ENCODE measurements at places on chromosomes 1 and 21.

DNA sequence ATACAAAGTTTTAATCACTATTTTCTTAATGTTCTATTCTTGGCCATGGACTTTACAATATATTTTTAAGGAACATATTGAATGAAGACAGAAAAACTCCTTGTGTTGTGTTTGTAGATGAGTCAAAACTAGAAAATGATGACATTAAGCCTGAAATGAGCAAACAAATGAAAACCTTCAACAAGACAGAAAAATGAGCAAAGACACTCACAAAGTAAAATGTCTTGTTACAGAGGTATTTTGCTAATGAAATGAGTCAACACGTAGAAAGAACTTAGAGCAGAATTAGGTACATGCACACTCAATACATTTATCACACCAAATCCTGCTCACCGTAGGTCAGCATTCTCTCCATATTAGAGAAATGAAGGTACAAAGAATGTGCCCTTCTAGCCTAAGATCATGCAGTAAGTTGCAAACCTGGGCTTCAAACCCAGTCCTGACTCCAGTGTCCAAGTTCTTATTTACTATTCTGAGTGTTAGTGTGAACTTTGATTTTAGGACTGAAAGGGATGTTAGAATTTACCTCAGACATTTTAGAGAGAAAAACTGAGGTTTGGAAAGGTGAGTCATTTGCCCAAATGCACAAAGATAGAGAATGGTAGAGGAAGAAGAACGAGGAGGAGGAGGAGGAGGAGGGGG lies 133.9 kb upstream of the SGIP1 start:
- no peak for DNase-seq

GRCh38 chr21:37907076-37907475 lies 9.2 kb downstream of the KCNJ6 start:
- no peak for DNase-seq

DNA sequence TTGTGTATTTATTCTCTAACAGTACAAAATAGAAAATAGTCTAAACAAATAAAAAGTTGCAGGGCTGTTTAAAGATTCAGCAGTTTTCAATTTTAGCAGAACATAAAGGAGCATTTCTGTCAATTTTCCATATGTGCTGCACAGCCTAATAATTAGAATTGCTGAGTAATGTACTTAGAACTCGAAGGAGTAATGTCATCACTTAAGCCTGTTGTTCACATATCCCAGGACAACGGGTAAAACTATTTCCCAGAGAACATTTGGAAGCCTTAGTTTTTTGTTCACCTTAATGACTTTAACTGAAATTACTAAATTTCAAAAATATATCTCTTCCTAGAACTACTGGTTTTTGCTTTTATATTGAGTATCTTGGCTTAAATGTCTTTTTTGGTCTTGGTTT lies 81.6 kb downstream of the ZP4 start:
- no peak for DNase-seq

DNA sequence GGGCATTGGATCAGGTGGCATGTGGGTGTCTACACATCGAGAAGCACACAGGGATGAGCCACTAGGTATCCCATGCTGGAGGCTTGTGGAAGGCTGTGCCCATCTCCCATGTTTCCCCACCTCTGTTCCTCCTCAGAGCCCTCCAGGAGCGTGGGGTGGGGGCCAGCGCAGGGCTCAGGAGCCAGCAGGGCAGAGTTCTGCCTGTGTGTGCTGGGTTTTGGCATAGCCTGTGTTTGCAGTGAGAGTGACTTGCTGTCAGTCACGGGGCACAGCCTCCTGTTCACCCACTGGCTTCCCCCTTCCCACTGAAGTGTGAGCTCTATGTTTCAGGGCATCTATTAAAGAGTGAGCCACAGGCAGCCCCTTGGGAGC lies 10.4 kb downstream of the IBA57 start:
- DNase-seq: no peak

- no peak for DNase-seq
Measured at GRCh38 chr1:183025010-183025337, 1.8 kb downstream of the LAMC1 start.

Measured in stimulated activated CD4-positive, alpha-beta T cell treated with anti-CD3 and anti-CD28 coated beads, Interleukin-4, amount 100 ng/mL, for 1 hour (primary cell).